ENCODE measurements at places on chromosomes 16 and 17.
A peak's percentile ranks its signal among the peaks of the same experiment; 100 is the strongest.

DNA sequence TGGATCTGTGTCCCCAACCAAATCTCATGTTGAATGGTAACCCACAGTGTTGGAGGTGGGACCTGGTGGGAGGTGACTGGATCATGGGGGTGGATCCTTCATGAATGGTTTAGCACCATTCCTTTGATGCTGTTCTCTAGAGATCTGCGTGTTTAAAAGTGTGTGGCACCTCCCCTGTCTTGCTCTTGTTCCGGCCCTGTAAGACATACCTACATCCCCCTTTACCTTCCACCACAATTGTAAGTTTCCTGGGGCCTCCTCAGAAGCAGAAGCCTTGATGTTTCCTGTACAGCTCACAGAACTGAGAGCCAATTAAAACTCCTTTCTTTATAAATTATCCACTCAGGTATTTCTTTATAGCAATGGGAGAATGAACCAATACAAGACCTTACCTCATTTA lies 257.7 kb downstream of the XYLT1 start:
- no peak for DNase-seq

DNA sequence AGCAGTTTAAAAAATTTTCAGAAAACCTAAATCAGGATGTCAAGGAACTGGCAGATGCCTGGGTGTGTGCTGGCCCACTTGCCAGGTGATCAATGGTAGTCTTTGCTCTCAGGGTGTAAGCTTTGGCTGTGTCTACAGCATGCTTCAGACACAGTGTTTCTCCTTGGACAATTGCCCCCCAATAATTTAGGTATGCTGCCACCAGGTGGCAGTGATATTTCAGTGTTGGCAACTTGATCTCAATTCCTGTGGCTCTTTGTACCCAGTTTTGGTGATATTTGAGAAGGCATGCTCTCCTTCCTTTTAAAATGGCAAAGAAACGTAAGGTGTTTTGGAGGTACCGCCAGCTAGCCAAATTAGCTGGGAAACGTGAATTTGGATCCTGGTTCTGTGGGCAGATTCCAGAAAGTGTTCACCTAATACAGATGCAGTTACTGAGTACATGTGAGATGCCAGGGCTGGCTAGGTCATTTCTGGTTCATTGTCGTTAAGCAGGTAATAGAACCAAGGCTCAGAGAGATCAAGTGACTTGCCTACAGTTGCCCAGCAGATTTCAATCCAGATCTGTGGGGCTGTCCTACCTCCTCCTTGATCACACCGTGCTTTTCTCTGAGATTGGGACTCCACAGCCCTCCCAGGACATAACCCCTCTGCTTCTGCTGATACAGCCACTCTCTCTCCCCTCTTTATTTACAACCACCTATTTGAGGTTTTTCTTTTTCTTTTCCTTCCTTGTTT lies 155.6 kb upstream of the PLCG2 start:
- peak; percentile 67 for DNase-seq

DNA sequence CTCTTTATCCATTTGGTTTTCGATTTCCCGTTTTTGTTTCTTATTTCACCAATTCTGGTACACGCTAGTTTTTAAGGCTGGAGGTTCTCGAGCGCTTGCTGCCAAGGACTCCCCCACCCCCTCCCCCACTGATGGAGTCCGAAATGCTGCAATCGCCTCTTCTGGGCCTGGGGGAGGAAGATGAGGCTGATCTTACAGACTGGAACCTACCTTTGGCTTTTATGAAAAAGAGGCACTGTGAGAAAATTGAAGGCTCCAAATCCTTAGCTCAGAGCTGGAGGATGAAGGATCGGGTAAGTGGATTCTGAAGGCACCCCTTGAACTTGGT lies 825 bp downstream of the RPTOR start:
- no peak for DNase-seq

DNA sequence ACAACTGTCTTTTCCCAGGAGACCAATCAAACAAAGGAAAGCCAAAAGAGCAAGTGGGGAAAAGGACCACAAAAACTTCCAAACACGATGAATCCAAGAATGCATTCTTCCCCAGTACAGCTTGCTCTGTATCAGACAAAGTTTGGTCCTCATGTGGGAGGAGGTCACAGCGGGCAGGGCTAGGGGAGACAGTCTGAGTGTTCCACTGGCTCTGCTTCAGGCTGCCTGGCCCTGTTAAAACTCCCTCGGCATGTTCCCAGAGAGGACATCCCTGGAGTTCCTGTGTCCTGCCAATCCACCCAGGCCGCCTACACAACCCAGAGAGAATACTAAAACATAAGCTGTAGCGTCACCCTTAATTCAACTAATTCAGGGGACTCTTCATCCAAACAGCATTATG lies 415.1 kb upstream of the DYNLRB2 start:
- no peak for DNase-seq

DNA sequence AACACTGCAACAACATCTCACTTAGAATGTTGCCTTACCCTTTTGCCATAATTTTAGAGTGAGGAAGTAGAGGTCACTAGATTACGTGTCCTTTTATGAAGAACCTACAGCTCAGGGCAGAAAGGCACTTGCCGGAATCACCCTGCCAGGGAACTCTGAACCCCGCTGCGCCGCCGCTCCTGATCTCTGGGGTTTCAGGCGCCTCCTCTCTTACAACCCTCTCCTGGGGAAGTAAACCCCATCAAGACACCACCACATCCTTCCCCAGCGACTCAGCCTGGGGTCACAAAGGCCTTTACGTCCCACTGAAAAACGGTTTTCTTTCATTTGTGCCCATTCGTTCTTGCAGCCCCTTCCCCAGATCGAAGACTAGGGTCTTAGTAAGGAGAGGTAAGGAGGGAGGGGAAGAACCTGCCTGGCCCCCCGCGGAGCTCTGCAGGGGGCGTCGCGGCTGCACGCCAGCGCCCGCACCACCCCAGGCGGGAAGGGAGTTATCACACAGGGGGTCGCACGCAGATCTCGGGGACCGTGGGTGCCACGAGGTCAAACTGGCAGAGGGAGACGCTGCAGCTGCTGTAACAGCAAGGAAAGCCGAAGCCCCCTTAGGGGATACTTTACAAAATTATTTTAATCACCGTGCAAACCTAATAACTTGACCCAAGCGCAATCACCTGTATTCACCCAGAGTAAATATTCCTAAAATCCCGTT lies 1.0 kb upstream of the HLF start:
- no peak for DNase-seq

GRCh38 chr16:14392960-14393359 lies 237.1 kb downstream of the PARN start:
- no peak for DNase-seq

DNA sequence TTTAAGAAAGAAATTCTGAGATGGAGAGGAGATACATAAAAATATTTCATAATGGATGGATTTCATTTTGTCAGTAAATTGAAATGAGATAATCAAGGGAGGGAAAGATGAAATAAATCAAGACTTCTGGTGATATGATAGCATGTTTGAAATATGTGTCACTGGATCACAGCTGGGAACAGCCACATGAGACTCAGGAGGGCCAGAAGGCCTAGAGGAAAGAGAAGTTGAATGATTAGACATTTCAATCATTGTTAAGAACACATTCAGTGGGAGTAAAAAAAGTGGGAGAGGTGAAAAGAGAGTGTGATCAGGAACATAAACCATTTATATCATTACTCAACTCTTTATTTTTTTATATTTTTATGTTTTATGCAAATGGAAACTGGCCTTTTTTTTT lies 933.4 kb downstream of the KCNJ2 start:
- no peak for DNase-seq

- DNase-seq = no peak
These were observed 8.2 kb downstream of the IGFBP4 start for GRCh38 chr17:40451420-40451819.

GRCh38 chr17:65933290-65933689 lies 258.6 kb downstream of the CEP112 start:
- no peak for DNase-seq

- DNase-seq = peak; percentile 98
These were observed at the start of gene RFWD3 for GRCh38 chr16:74666425-74667254. Gene RFWD3 (minus strand): TSS chr16:74666877. CDS start chr16:74661449, 5,428 bp downstream.

DNA sequence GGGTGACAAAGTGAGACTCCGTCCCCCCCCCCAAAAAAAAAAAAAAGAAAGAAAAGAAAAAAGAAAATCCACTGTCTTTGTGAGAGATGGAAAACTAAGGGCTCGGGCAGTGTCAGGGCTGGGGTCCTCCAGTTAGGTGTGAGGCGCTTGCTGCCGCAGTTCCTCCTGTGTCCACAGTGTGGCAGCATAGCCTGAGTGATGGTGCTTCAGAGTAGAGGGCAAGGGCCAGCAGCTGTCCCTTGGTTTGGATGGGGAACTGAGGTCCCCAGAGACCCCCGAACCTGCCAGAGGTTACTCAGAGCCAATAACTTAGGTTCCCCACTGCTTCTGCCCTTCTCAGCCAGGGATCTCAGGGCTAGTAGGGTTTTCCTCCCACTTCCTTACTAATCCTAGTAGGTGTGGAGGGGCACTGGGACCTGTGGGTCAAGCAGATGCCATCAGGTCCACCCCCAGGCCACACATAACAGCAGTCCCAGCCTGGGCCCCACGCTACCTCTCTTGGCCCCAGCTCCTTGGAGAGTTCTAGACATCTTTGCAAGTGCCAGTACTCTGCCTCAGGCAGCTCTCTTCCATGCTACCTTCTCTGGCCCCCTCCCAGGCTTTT lies 7.9 kb upstream of the LLGL1 start:
- DNase-seq = peak; percentile 85

DNA sequence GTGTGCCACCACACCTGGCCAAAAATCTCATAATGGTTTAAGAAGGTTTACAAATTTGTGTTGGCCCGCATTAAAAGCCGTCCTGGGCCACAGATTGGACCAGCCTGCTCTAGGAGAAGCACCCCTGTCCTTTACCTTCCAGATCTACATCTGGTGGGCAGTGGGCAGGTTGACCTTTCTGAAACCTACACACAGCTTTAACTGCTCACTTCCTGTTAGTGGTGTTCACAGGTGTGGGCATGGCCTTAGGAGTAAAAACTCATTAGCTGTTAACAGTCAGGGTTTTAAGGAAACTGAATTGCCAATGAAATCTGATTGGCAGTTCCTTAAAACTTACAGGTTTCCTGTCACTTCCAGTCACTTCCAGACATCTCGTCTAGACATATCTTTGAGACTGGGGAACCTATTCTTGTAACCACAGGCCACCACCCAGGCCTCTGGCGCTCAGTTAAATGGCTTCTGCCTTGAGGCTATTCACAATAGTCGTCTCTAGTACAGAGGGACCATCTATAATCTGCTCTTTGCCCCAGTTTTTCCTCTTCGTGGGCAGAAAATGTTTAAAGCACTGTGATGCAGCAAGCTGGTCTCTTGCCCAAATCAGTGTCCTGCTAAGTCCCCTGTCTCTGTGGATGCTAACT lies 29.3 kb downstream of the GNGT2 start:
- DNase-seq = no peak

- no peak for DNase-seq
These were observed 7.4 kb upstream of the DHX40 start for GRCh38 chr17:59558039-59558438.

- no peak for DNase-seq
These were observed 454.3 kb upstream of the EEF2KMT start for GRCh38 chr16:5551909-5552308.

DNA sequence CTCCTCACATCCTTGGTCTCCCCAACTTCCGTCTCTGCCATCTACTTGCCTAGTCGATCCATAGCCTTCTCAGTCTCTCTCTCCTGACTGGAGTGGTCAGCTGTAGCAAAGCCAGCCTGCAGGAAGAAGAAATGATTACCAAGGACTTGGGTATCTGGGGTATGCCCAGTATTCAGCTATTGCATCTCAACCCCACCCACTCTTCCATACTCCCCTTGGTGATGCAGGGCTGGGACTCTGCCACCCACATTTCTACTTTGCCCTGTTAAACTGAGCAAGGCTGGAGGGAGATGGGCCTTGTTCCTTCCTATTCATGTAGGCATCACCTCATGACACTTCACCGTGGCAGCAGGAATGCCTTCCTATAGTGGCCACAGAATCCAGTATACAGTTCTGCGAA lies 2.3 kb downstream of the COPRS start:
- DNase-seq = no peak

GRCh38 chr17:81523402-81524038 lies 4.7 kb upstream of the FSCN2 start:
- no peak for DNase-seq

GRCh38 chr17:8593276-8593675 lies 37.2 kb downstream of the MYH10 start:
- no peak for DNase-seq

- no peak for DNase-seq
These were observed 2.5 kb downstream of the BHLHA9 start for GRCh38 chr17:1272701-1273100.

- DNase-seq = no peak
These were observed 131.5 kb upstream of the MON1B start for GRCh38 chr16:77059446-77059845.

DNA sequence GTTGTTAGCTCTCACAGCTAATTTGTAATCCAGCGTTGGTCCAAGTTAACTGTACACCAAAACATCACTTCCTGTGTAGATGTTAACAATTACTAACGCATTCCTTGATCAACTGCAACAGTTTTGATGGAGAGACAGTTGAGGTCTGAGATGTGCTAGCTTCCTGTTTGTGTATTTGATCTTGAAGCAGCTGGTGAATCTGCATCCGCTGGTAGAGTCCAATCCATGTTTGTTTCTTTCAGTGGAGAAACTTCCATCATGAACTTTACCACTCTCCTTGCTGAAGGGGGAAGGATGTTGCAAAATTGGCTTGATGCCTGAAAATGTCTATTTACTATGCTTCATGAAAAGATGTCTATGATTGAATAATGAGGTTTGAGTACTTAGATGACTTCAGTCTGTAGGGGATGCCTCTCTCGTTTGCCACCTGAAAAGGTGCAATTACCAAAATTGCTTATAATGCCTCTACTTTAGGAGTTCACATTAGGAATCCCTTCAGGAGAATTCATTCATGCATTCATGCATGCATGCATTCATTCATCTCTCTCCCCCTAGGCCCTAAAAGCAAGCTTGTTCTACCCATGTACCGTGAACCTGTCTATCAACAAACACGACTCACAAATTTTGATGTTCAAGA lies 39.6 kb upstream of the ZKSCAN2 start:
- DNase-seq = no peak
